Hepatic stellate cell (primary cell): ENCODE measurements at places on chromosomes 5 and 9.

GRCh38 chr5:173557123-173557903, 59.1 kb downstream of the BOD1 start:
- no peak for DNase-seq

GRCh38 chr9:124078641-124079040, 67.1 kb downstream of the LHX2 start:
- peak; percentile 20 for DNase-seq

DNA sequence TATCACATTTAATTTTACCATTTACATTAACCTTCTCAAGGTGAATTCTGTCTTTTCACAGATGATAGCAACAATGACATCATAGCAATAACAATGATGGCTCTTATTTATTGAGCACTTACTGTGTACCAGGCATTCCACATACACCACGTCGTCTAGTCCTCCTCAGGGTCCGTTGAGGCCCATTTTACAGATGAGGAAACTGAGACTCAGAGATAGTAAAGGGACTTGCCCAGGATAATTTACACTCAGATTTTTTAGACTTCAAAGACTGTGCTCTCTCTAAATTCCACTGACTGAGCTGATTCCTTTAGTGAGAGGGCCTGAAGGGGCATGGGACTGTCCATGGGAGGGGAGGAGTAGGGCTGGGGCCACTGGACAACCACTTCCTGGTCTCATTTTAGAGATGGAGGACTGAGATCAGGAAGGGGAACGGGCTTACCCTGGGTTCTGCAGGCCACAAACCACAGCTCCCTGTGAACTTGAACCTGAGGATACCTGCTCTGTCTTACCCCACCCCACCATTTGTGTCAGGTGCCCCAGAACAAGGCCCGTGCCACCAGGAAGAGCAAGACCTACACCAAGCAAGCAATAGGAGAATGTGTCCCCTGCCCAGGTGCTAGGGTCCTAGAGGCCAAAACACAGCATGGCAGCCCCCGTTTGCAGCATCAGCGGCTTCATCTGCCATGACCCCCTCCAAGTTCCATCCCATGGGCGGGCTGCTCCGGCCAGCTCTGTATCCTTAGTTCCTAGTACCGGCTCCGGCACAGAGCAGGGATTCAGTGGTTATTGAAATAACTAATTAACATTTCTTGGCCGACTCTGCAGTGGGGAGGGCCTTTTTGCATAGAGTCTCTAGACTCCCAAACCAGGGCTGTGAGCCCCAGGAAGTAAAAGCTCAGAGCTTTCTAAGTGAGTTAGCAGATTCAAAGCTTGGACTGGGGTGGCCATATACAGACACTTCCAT, 96.6 kb downstream of the RGS3 start:
- DNase-seq = no peak

DNA sequence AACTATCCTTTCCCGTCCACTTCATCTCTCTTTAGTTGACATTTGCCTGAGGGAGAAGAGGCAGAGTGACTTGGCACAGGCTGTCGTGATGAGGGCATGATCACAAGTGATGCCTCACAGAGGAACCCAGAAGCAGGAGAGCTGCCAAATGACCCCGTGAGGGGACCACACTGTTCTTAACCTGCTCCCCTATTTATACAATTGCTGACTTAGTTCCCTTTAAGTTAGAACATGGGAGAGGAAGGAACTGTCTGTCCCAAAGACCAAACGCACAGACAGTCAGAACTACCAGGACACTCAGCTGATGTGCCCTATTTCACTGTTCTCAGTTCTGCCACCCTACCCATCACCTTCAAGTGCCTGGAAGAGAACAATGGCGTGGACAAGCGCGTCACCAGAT, 73.7 kb downstream of the SLC1A3 start:
- DNase-seq = no peak

DNA sequence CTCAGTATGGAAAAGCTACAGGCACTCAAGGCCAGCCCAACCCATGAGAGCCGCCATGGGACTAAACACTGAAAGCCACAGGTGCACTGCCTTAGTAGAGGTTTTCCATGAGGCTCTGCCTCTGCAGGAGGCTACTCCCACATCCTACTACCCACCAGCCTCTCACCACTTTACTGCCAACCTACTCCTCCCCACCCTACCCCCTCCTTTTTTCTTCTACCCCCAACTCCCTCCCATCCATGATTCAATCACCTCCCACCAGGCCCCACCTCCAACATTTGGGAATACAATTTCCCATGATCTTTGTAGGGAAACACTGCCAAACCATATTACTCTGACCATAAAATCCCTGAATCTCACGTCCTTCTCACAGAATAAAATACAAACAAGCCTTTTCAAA, 101.6 kb upstream of the CTSV start:
- DNase-seq = no peak

DNA sequence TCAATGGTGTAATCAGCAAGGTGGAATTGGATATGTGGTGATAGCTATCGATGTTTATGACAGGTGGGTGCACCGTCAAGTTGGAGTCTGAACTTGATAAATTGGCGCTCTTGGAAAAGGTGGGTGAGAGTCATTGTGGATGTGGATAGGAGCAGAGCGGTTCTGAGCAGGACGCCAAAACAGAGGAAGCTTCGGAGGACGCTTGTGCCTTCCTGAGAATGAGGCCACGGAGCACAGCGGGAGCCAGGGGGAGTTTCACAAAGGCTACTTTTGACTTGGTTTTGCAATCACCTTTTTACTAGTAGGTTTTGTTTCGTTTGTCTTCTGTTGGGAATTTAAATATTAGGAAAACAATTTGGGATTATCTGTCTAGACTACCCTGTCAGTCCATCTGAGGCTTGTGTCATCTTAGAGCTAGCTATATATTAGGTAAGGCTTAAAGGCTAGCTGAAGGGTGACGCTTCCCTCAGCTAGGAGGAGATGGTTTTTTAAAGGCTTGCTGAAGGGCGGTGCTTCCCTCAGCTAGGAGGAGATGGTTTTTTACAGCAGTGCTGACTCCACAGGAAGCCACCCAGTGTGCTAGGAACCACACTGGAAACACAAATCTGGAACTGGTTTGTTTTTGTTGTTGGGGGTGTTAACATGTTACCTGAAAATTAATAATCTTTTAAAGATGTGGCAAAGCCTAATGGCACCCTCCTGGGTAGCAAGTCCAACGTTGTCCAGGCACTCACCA, 142.4 kb upstream of the IRX4 start:
- DNase-seq = no peak

DNA sequence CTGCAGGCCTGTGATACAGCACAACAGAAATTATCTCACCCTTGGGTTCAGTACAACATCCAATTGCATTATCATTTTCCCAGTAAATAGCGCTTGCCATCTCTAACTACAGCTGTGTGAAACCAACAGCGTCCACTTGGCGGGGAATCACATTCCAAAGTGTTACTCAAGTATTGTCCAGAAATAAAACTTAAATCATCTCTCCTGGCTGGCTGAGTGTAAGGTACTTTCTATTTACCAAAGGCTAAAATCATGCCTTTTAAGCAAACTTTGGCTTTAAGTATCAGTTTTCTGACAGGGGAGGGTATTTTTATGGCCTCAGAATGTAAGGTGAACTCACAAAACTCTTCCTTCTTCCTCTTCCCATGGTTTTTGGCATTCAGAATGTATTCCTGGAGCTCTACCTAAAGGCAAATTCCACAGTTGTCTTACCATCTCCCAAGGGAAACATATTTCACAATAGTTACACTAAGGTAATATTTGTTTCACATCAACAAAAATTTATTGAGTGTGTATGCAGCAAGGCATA, 205.6 kb upstream of the MPDZ start:
- no peak for DNase-seq

DNA sequence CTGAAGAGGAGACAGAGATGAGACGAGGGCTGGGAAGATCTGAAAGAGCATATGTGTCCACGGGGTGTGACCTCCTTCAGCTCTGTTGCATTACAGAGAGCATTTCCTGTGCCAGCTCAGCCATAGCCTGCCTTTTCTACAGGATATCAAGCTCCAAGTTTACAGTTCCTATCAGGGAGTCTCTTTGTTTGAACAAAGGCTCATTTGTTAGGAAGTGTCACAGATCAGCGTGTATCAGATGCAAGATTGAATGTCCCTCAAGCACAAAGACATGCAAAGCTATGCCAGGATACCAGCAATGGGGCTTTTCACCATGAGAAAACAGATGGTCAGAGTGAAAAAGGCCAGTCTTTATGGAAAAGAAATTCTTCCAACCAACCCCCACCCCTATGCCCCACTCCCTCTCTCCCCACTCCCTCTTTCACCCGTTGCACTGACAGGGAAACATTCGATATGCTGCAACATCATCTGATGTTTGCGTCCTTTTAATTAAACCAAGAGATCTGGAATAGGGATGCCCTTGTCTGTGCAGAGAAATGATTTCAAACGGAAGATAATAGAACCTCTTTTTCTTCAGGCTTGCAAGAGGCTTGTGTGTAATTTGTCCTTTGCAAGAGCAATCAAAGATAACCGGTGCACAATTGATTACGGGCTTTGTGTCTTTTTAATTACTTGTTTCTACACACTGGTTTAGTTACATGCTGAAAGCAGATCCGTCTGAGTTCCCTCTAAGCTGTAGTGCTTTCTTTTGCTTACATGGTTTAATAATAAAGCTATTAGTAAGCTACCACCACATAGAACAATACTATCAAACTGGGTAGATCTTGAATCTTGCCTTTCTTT, 263.1 kb upstream of the RGMB start:
- DNase-seq = no peak

- DNase-seq = no peak
These were observed 11.0 kb downstream of the HSPA9 start for GRCh38 chr5:138564242-138564641.

- peak; percentile 47 for DNase-seq
These were observed 86.7 kb downstream of the SLC1A3 start for GRCh38 chr5:36692791-36693763.

DNA sequence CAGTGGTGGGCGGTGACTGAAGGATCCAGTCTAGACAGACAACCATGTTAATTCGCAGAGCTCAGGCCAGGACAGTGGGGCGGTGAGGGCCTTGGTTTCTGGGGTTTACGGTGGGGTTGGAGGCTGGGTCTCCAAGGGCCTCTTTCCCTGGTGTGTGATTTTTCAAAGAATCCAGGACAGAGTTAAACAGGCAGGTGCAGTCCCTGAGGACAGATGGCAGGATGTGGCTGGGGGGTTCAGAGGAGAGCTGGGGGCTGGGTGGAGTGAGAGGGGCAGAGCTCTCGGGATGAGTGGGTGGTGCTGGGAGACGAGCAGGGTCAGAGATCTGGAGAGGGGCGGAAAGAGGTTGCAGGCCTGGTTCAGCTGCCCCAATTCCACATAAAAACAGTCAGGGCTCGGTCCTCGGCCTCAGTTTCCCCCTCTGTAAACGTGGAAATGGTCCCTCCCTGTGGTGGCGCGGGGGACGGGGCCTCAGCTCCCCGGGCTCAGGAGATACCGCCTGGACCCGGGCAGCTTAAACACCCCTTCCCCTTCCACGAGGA, 145.9 kb downstream of the GAPVD1 start:
- no peak for DNase-seq

DNA sequence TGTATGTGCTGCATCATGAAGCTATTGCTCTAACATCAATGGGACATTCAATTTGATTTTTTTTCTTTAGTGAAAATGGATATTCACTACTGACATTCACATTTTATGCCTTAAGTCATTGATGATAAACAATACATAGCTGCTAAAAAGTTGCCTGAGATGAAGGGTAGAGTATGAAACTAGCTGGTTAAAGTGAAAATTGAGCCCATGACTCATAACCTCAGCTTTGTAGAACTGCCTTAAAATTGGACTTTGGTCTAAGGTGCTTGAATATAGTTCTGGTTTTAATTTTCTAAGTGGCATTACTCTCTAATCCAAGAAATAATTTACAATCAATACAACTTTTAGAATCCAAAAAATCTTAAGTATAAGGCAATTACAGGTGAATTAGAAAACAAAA, 740.4 kb upstream of the RIOK2 start:
- no peak for DNase-seq

- DNase-seq = no peak
These were observed 1019.0 kb downstream of the TAF11L14 start for GRCh38 chr5:18653216-18653752.

DNA sequence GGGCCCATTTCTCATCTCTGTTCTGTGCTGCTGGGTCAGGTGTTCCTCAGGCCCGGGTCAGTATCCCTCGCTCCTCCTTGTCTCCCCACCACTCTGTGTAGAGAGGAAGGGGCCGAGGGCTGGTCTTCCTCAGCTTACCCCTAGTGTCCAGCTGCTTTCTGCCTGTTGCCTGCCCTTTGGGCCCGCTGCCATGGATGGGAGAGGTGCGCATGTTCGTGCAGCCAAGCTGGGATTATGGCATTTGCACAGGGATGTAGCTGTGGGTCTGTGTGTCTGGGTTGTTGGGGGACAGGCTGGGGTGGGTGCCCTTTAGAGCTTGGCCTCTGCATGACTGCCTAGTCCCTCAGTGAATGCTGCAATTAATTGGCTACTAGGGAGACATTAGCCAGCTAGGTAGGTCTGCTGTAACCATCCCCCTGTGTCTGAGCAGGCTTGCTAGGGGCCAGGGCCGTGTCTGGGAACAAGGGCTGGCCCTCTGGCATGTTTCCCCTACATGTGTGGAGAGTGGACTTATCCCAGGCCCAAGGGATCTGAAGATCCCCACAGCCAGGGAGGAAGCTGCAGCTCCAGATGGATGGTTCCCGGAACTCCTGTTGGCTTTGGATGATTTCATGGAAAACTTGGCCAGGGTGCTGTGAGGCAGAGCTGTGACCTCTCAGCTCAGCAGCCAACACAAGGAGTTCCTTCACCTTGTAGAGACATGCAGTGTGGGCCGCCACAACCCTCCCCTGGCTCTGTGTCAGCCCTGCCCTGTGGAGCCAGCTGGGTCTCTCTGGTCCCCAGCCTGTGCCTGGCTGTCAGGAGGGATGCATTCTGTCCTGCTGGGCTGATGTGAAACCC, 161.9 kb downstream of the MACROH2A1 start:
- no peak for DNase-seq

- DNase-seq = no peak
These were observed 72.4 kb upstream of the TLX3 start for GRCh38 chr5:171236651-171237050.

GRCh38 chr9:14136047-14136635, 177.8 kb downstream of the NFIB start:
- DNase-seq = no peak

DNA sequence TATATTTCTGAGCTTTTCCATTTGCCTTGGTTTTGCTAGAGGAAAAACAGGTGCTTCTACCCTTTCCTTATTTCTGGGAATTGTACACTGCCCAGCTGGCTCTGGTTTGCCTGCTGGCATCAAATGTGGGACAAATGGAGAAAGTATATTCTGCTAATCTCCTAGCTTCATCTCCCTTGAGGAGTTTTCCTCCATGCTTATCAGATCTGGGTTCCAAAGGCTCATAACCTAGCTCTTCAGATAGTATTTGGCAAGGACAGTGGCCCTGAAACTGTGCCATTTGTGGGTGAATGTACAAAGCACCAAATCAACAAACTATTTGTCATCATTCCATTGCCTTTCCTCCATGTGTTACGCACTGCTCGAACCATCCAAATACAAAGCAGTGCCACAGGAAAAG, 16.2 kb downstream of the PRLR start:
- no peak for DNase-seq
